Natural killer cell (primary cell): ENCODE measurements at places on chromosomes 2 and 18. TPM values are rescaled to one million over a fixed set of nuclear protein-coding genes. Genes with fewer than 3 reads are reported as not detected.

DNA sequence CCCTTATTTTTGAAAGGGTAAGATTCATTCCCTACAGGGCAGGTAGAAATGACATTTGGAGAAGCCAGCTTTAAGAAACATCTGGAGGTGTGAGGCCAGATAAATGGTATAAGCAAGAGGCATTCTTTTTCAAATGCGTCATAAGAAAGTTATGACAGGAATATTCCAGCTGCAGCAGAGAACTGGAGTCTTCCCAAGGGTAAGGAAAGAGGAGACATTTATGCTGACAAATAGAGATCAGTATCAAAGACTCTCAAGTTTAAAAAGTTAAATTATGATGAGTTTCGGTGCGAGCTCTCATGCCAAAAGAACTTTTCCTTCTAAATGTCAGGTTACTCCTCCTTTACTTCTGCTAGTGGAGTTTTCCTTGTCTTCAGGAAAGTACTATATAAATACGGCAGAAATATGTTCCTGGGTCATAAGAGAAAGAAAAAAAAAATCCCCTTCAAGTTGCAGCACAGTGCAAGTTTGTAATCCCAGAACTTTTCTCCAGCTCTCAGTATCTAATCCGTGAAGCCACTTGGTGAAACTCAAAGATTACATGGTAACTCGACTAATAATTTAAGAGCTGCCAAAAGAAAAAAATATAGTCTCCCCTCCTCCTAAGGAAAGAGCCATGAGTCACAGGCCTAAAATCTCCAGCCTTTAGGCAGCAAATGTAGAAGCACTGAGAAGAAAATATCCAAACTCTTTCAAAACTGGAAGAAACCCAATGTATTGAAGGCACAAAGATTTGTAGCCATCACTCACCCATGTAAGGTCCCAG, 428.1 kb downstream of the MEIS1 start:
- DNase-seq = no peak

DNA sequence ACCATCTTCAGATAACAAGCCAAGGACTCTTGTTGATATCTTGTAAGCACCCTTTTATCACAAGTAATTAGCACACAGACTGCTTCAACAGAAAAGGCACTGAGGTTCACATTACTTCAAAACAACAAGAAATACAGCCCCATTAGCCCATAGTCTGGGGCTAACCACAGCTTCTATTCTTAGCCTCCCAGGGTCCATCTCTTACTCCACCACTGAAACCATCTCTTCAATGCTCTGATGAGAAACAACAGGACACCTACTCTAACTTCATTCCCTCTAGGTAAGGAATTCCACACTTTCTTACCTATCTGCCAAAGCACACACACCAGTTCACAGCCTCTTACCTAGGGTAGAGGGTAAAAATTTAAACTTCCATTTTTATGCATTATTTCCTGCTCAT, 26.4 kb upstream of the CYTIP start:
- DNase-seq = no peak

- no peak for DNase-seq
Observed at GRCh38 chr2:200416878-200417277, 93.0 kb downstream of the KCTD18 start.

GAL3ST2 gene
- total RNA-seq = not detected

TUBA4B gene
- not detected for total RNA-seq

DNA sequence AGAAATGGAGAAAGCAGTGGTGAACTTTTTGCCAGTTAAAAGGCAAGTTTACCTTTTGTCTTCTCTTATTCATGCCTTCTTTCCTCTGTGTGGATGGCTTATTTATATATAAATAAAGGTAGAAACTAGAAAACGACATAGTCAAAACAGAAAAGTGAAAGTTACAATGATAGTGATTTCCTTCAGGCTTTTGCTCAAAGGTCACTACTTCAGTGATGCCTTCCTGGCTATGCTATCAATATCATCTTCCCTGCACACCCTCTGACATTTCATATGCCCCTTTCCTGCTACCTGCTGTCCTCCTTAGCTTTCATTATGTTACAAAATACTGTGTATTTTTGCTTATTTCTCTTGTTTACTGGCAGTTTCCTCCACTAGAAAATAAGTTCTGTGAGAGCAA, 132.0 kb upstream of the NOSTRIN start:
- DNase-seq = no peak

GRCh38 chr2:17934721-17935120, 56.3 kb downstream of the KCNS3 start:
- DNase-seq = no peak

- DNase-seq = no peak
Observed at GRCh38 chr18:24683925-24684324, 223.5 kb downstream of the HRH4 start.

- DNase-seq = no peak
Observed at GRCh38 chr2:176500901-176501300, 231.7 kb downstream of the MTX2 start.

LBH gene
- total RNA-seq = 157 TPM

- DNase-seq = no peak
Observed at GRCh38 chr2:207136874-207137273, 28.9 kb downstream of the KLF7 start.

ESPNL gene
- not detected for total RNA-seq

GRCh38 chr18:73768043-73768442, 379.6 kb downstream of the FBXO15 start:
- DNase-seq = no peak

GRCh38 chr2:114442510-114442909, at the start of gene DPP10:
DPP10 (plus strand) TSS chr2:114442641.
- DNase-seq = no peak

- DNase-seq = no peak
Observed at GRCh38 chr2:58448065-58448507, 207.0 kb upstream of the FANCL start.

DNA sequence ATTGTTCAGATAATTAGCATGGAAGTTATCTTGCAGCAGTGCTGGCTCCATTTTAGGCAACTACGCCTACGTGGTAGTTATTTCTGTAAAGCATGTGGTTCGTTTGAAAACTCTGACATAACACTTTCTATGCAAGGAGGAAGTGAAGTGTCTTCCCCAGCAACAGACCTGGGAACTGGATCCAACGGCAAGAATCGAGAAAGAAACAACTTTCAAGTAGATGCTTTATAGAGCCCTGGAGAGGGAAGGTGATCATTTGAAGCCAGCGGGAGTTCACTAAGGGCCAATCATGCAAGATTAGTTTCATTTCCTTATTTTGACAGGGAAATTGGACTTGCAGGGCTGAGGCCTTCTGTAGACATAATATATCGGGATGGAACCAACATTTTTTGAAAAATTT, 218.3 kb downstream of the ACKR3 start:
- DNase-seq = no peak

- no peak for DNase-seq
Observed at GRCh38 chr18:75154997-75155396, 53.9 kb downstream of the PTGR3 start.

- no peak for DNase-seq
Observed at GRCh38 chr2:67096886-67097285, 300.2 kb upstream of the ETAA1 start.

GRCh38 chr18:35141567-35142274, 99.1 kb upstream of the ZNF397 start:
- DNase-seq = no peak

TNP1 gene
- total RNA-seq = not detected

DNA sequence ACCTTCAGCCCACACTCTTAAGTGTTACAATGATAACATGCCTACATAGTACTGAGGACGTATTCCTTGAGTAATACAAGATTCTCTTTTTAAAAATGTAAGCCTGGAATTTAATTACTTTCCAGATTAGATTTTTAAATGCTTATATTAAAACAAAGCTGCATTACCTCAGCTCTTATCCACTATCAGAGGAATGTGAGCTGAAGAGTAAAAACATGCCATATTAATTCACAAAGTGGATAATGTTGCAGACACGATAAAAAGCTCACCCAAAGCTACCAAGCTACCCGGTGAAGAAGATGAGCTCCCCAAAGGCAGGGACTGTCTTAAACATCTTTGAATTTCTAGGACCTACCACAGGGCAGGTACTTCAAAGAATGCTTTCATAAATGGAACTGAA, 107.8 kb downstream of the NOL10 start:
- no peak for DNase-seq

DNA sequence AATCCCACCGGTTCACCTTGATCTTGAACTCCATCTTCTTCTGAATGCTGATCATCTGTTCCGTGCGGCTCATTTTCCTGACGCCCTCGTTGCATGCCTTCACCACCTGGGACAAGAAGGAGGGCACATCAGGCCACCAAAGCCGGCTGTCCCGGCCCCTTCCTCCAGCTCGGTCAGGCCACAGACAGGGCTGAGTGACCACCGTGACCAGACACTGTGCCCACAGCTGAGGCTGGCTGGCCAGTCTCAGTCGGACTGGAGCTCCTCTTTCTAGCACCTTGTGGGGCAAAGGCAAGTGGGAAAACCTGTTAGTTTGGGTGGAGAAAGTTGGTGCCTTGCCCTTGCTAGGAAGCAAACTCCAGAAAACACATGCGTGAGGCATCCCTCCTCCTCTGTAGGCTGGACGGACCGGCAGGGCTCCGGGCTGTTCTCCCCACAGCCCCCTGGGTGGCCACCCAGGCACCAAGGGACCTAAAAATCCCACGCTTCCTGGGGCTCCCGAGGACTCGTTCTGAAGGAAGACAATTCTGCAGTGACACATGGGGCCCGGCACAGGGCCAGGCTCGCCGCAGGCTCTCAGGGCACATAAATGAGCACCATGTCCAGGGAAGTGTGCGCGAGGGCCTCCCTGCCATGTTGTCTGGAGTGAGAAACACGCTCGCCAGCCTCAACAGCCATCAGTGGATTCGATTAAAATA, 15.3 kb downstream of the SNORC start:
- no peak for DNase-seq

DSC2 gene
- total RNA-seq = 0.40 TPM

- no peak for DNase-seq
Observed at GRCh38 chr2:143078104-143078503, 51.1 kb upstream of the ARHGAP15 start.

CHRNG gene
- not detected for total RNA-seq

GRCh38 chr2:170929686-170930050, 615 bp downstream of the GORASP2 start:
- peak; percentile 58 for DNase-seq

LGALSL gene
- total RNA-seq = 1.3 TPM

DNA sequence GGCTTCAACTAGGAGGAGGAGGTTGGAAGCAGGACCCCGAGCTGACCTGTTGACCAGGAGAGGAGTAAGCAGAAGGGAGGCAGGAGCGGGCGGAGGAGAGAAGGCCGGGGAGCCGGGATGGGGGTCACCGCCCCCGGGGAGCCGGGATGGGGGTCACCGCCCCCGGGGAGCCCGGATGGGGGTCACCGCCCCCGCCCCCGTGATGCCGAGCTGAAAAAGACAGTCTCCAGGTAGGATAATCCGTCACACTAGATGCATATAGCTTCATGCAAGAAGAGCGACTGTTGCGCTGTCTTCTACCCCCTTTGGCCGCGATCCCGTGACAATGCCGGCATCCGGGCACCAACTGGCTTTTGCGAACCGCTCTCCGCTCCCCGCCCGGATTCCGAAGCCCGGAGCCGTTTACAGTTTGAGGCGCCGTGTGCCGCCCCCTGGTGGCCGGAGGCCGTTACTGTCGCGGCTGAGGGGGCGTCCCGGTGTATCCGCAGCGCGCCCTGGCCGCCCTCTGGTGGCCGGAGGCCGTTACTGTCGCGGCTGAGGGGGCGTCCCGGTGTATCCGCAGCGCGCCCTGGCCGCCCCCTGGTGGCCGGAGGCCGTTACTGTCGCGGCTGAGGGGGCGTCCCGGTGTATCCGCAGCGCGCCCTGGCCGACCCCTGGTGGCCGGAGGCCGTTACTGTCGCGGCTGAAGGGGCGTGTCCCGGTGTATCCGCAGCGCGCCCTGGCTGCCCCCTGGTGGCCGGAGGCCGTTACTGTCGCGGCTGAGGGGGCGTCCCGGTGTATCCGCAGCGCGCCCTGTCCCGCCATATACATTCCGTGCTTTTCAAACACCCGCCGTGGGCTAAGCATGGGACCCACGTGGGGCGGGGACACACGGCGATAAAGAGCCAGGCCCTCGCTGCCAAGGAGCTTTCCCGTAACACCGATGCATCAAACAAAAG, 89.6 kb downstream of the ACTR3 start:
- DNase-seq = peak; percentile 56

ALPP gene
- 0.30 TPM for total RNA-seq

COL4A4 gene
- 0.31 TPM for total RNA-seq

DNA sequence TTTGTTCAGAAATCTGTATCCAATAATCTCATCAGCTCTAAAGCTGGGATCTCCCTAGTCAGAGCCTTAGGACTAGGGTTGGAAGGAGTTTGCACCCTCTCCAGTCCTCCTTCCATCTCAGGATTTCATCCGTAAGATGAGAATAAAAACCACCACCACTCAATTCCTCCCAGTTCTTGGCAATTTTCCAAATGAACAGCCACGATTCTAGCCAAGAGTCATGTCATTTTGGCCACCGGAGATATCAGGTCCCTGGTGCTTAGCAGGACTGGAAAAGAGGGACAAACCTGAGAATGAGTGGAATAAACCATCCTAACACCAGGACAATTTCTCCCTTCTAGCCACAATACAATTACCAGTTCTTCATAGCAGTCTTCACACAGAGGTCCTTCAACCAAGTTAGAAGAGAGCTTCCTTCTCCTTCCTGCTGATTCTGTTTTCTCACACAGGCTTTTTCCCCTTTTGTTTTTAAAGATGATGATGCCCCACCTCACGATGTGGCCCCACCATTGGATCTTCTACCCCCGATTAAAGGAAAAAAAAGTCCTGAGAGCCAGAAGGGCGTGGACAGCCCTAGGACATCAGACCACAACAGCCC, 36.2 kb downstream of the KIAA2012 start:
- DNase-seq = no peak

SKOR2 gene
- total RNA-seq = not detected

DNA sequence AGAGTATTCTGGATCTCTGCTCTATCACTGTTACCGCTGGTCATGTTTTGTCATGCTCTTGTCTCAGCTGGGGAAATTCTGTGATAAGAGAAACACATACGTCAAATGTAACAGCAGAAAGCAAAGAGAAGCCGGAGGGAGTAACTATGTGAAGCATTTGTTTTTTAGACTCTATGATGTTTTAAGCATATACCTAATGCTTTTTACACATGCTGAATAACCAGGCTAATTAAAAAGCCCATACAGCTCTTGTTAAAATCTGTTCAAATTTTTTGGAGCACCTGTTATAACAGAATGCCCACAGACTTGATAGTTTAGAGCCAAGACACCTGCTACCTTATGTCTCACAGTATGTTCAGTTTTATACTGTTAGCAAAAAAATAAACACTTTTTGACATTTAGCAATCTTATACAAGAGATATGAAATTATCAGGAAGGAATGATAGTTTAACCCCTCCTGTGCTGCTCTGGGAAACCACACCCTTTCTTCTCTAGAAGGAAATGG, 92.3 kb upstream of the TANK start:
- DNase-seq = no peak

GRCh38 chr2:129906139-129906860, 73.2 kb upstream of the RAB6C start:
- no peak for DNase-seq

HOXD9 gene
- not detected for total RNA-seq

DNA sequence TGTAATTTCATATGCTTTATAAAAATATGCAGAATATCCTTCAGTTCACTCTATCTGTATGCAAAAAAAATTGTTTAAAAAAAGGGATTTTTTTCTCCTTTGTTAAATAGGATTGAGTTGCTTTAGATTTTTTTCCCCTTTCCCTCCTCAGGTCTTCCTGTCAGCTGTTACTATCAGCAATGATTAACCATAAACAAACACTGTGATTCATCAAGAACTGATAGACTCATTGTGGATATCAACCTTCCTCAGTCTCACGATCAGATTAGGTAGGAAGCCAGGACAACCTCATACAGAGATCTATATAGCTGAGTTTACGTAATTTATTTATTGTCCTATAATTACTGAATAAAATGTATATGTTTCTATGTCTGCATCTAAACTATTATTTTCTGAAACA, 2136.2 kb upstream of the CELF4 start:
- DNase-seq = no peak

- no peak for DNase-seq
Observed at GRCh38 chr2:47309472-47309951, 93.4 kb upstream of the MSH2 start.
